ENCODE measurements at places on chromosomes 12 and 14.

DNA sequence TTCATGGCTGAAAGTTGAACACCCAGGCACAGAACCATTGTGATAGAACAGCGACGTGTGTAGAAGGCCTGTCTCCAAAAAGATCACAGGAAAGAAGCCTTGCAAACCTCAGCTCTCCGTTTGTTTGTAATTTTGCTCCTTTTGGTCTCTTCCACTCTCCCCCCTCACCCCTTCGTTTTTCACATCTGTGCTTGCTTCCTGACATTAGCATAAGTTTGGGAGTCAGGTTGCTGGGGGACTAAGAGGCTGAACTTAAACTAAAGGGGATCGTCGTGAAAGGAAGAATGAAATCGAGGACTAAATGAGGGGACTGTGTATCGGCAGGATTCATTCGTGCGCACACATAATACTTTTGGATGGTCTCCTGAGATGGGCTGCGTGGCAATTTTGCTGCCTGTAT lies 200.6 kb downstream of the BCAT1 start:
- no peak for DNase-seq

- DNase-seq: peak; percentile 76
These were observed 15.3 kb upstream of the ADSS1 start for GRCh38 chr14:104708606-104709268.

GRCh38 chr14:23378612-23379220 lies 1.9 kb downstream of the CMTM5 start:
- DNase-seq: no peak

DNA sequence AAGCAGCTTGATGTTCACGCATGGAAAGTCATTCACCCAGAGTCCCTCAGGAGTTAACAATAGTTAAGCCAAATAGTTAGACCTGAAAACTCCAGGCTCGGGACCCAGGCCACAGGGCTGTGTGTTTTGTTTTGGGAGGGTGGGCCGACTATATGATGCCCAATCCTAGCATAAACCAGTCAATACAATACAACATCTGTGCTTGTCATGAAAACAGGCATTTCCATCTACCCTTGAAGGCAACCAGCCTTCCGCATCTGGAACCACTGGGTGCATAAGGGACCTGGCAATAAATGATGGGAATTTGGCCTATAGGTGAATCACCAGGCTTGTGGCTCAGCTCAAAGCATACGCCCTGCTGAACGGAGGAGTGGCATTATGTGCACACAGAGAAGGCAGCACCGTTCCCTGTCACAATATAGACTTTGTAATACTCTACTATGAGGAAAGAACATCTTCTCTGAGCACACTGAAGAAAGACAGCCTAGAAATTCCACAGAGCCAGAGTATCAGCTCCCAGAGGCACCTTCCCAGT lies 91.0 kb upstream of the FOXN3 start:
- DNase-seq: no peak

DNA sequence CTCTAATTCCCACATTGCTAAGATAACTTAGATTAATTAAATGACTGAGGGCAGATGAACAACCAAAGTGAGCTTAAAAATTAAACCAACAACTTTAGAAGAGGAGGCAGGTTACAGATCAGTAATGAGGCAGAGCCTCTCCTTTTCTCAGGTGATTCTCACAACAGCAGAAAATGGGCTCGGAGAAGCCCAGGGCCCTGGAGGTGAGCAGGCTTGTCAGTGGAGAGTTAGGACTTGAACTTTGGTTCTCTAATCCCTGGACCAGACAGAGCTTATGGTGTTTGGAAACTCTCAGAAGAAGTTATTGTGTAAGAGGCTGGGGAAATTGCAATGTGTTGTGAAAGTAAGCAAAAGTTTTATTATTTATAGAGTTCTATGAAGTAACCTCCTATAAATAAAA lies 2.8 kb downstream of the TRHDE start:
- DNase-seq: no peak

GRCh38 chr12:57272337-57273151 lies 21.6 kb upstream of the STAC3 start:
- no peak for DNase-seq

DNA sequence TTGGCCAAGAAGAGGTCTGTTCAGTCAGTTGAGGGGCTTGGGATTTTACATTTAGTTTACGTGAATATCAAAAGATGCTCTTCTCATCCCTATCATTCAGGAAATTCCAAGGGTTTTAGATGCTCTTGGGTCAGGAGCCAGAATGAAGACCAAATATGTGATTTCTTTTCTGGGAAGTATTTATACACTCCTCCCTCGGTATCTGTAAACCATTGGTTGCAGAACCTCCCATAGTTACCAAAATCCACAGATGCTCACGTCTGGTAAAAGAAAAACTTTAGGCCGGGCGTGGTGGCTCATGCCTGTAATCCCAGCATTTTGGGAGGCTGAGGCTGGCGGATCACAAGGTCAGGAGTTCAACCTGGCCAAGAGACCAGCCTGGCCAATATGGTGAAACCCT lies 75.9 kb downstream of the TNFAIP2 start:
- DNase-seq: no peak

GRCh38 chr14:29216268-29217232 lies 450.0 kb downstream of the FOXG1 start:
- DNase-seq: no peak

DNA sequence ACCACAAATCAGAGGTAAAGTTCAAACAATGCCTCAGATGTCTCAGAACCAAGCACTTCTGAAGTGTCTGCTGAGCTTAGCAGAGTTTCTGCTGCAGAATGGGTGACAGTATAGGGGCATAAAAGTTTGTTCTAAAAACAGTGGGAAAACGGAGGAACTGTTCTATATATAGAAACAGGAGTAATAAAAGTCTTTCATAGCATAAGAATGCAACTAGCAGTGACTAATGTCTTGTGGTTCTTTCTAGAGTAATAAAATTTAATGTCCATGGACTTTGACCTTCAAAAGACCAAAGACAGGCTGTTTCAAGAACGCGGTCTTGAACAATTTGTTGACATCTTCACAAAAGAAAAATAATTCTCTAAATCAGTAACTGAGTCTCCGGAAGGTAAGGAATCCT lies 107.5 kb upstream of the FAR2 start:
- DNase-seq: no peak

DNA sequence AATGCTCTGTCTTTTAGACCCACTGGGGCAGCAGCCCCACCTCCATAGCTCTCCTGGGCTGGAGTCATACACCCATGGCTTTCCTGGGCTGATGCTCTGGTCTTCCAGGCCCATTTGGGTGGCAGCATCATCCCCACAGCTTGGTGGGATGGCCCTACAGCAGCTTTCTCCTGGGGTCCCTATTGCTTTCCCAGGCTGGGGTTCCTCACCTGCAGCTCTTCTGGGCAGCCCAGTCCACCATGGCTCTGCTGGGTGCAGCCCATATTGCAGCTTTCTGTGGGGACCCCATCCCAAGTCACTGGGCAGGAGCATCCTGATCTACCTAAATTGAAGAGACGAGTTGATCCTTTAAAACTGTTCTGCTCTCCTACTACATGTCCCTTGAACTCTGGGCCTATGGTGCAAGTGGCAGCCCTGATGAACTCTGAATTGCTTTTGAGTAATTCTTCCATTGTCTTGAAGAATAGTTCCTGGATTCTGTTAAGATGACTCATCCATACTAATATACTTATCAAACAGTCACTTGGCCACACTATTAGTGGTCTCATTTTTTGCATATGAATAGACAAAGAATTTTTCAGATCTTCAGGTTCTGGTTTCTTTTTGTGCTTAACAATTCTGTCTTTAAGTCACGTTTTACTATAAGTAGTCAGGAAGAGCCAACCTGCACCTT lies 390.1 kb downstream of the DPF3 start:
- DNase-seq: no peak

DNA sequence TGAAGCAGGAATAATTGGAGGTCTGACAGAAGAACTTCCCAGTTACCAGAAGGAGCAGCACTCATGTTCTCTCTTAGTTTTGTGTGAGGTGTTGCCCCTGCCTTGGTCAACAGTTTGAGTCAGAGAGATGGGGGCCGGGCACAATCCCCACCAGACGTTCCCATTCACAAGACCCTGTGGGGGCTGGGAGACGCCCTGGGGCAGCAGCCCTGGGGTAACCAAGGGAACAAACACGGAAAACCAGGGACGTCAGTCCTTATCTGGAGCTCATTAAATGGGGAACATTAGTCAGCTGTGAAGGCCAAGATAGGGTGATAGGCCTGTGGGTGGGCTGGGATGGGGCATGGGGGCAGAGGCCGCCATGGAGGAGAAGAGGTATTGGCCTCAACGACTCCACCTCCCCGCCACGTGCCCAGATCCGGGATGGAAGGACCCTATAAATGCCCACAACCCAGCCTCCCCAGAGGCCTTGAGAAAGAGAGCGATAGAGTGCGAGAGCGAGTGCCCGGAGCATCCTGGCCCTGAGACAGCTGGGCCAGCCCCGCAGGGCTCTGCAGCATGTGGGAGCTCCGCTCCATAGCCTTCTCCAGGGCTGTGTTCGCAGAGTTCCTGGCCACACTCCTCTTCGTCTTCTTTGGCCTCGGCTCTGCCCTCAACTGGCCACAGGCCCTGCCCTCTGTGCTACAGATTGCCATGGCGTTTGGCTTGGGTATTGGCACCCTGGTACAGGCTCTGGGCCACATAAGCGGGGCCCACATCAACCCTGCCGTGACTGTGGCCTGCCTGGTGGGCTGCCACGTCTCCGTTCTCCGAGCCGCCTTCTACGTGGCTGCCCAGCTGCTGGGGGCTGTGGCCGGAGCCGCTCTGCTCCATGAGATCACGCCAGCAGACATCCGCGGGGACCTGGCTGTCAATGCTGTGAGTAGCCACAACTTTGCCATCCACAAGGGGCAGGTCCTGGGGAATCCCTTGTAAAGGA lies at the start of gene AQP2:
TSS of gene AQP2 (plus strand) at position 465 of the 979 bp plus-strand sequence. CDS start at position 559, 94 bp downstream.
- DNase-seq: no peak

DNA sequence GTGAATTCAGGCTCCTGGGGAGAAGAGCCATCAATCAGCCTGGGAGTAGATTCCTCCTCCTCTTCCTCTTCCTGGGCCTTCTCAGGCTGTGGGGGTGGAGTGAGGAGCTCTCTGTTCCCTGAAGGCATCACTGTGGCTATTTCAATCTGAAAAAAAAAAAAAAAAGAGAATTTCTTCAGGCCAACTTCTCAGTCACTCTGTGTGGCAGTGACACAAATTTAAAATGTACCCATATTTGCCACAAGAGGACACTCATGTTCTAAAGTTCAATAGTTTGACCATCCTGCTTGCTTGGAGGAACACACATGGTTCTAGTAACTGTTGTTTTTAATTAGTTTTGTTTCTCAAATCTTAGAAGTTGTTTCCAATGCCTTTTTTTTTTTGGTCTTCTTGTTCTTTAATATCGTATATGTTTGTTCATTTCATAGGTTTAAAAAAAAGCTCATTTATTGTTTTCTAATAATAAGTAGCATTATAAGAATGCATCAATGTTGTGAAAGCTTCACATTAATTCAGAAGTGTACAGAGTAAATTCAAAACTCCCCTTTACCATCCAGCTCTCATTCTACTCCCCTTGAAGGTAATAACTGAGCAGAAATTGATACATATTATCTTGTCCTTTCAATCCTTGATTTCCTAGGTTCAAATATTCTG lies 23.3 kb upstream of the CCER1 start:
- peak; percentile 14 for DNase-seq

- DNase-seq: no peak
These were observed 123.3 kb downstream of the KCNC2 start for GRCh38 chr12:75086091-75087038.

DNA sequence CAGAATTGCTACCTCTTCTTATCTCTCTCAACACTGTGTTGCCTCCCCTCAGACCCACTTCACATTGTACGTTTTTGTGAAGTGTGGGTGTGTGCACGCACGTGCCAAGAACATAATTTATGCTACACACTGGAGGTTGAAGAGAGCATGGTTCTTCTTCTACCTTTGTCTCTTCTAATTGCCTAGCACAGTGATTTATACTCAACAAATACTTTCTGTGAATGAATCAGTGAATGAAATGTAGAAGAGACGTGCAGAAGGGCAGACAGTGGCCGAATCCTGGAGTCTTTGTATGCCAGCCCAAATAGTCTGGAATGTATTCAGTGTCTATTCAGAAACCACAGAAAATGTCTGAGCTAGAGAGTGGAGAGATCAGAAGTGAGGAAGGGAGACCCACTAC lies 4.6 kb upstream of the SAMD4A start:
- no peak for DNase-seq

DNA sequence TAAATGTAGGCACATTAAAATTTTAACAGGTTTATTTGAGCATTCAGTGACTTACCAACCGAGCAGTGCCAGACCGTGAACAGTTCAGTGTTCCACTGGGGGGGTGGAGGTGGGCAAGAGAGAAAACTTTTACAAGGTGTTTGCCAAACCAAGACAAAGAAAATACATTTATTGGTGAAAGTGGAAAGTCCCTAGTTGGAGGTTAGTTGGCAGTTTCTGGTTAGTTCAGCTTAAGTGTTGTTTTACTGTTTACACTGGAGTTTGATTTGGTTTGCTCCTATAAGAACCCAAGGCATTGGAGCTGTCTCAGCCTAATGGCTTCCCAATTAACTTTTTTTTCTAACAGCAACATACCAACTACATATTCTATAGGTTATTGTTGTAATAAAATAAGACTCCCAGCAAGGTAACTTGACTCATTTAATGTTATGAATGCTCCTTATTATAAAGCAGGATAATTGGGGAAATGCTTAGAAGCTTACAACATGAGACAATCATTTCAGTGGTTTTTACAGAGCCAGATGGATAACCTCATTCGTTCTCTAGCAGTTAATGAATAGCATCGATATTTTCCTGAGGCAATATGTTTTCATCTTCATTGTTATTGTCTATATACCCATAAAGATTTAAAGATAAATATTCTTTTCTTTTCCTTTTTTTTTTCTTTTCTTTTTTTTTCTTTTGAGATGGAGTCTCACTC lies 115.8 kb downstream of the ETNK1 start:
- no peak for DNase-seq

DNA sequence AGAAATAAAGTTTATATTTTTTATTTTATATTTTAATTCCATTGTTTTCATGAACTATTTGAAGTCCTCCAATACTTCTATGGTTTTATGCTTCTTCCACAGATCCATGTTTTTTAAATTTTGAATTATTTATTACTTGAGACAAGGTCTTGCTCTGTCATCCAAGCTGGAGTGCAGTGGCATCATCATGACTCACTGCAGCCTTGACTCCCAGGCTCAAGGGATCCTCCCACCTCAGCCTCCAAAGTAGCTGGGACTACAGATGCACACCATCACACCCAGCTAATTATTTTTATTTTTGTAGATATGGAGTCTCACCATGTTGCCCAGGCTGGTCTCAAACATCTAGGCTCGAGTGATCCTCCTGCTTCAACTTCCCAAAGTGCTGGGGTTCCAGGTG lies 28.8 kb upstream of the DLGAP5 start:
- no peak for DNase-seq

- DNase-seq: no peak
These were observed 663.8 kb upstream of the FOXG1 start for GRCh38 chr14:28102814-28103213.

DNA sequence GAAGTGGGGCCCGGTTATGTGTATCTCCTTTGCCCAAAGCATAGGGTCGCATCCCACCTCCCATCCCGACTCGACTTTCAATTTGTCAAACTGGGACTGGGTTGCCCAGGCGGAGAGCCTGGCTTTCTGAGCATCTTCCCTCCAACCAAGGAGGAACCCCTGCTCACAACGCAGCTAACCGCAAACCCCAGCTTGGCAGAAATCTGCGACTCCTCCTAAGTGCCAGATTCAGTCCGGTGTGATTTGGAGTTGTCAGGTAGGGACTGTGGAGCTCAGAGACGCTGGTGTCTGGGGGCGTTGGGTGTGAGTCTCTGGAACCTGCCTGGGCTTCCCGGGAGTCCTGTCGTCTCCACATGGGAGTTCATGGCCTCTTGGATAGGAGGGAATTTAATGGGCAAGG lies 1126.7 kb downstream of the AACS start:
- no peak for DNase-seq

GRCh38 chr12:122060081-122060501 lies 18.5 kb upstream of the MLXIP start:
- DNase-seq: no peak

Data from CD4-positive, alpha-beta T cell treated with Interleukin-17A for 1 hour (primary cell).